Cortex of kidney (tissue), 1 donor: ENCODE measurements at places on chromosomes 13 and 19.

GRCh38 chr19:35357867-35358573 lies at the start of gene FFAR3:
Gene FFAR3 (plus strand): TSS chr19:35358460. CDS start chr19:35358891, 431 bp downstream.
- DNase-seq: no peak

- no peak for DNase-seq
Measured at GRCh38 chr13:113919761-113920559, 53.9 kb downstream of the C13orf46 start.

DNA sequence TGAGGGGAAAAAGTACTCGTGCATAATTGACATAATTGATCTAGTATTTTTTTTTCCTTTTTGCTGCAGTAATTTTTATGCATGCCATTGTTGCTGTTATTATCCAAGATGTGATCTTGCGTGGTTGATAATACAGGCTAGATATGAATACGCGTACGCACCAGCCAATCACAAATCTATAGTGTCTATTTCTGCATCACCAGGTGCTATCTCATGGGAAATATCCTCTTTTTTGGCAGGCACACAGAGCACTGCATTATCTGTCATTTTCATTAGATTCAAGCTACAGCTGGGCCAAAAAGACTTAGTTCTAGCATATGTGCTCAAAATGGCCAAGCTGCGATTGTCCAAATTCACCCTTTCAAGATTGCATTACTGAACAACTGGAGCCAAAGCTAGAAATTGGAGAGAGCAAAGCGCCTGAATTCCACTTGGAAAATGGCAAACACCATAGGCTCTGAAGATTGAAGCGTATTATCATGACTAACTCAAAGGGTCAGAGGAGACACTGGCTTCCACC lies 181.1 kb downstream of the TSHZ3 start:
- no peak for DNase-seq

DNA sequence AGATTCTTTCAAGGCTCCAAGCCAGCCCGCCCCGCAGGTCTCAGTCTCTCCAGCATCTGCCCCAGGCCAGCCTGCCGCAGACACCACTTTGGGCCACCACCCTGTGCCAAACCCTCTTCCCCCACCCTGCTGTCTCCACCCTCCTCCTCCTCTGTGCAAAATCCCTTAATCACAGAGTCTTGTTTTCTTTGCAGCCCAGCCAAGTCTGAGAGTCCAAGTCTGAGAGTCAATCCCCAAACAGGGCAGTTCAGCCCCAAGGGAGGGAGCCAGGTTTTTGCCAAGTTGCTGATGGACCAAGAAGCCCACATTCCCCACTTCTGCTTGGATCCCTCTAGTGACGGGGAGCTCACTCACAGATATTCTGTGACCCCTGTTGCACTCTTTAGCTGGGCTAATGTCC lies 3.1 kb downstream of the ADAMTS10 start:
- DNase-seq: no peak

DNA sequence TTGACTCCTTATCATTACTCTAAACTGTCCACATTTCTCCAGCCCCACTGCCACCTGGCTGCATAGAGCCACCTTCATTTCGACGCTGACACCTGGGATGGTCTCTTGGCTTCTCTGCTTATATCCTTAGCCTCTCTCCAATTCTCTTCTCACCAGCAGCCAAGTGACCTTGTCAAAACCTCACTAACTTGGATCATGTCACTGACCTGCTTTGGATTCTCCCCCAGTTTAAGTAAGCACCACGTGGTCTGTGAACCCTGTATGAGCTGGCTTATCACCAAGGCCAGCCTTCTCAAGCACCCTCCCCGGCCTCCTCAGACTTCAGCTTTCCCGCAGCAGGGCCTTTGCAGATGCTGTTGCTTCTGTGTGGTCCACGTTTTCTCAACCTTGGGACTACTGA lies 12.3 kb upstream of the GGACT start:
- DNase-seq: no peak

GRCh38 chr19:11096210-11096841 lies 7.1 kb downstream of the LDLR start:
- no peak for DNase-seq

DNA sequence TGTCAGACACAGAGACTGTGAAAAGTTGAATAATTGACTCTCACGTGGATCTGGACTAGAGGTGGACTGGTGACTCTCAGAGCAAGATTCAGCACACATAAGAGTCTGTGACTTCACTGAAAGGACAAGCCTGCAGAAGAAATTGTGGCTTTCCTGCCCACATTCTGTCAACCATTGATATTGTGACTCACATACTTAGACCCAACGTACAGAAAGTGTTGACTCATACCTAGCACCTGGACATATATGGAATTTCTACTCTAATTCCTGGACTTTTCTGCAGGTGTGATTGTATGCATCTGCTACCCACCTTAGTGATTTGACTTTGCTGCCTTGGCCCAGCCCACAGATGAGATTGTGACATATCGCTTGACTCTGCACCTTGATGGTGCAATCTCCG lies 15.6 kb upstream of the ZNF730 start:
- no peak for DNase-seq

- DNase-seq: no peak
Measured at GRCh38 chr13:111661776-111662175, 341.3 kb downstream of the TEX29 start.

DNA sequence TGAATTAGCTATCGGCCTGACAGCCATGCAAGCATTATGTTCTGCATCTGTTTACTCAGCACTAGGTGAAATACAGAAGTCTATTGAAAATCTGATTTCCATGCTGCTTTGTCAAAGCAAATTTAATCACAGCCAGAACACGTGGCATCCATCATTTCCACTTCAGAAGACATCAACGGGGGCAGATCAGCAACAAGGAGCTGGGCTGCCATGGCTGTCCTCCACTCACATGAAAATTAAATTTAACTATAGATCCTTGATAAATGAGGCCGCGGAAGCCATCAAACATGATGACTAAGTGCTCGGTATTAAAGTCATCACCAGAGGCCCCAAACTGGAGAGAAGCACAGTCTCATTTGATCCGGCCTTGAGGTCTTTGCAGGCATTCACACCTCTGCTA lies 443.5 kb downstream of the HS6ST3 start:
- no peak for DNase-seq

DNA sequence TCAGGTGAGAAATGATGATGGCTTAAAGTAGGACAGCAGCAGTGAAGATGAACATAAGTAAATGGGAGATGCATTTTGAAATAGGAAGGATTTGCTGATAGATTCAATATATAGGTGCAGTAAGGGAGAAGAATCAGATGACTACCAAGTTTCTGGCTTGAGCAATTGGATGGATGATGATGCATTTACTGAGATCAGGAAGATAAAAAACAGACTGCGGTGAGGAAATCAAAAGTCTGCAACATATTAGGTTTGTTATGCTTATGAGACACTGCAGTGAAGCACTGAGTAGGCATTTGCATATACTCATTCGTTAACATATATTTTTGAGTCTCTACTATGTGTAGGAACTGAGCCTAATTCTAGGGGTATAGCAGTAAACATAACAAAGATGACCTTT lies 184.2 kb downstream of the LACC1 start:
- DNase-seq: no peak

GRCh38 chr19:51627491-51628138 lies 2.6 kb downstream of the SIGLEC5 start:
- DNase-seq: no peak

GRCh38 chr19:45528744-45529419 lies 21.6 kb downstream of the VASP start:
- DNase-seq: no peak

DNA sequence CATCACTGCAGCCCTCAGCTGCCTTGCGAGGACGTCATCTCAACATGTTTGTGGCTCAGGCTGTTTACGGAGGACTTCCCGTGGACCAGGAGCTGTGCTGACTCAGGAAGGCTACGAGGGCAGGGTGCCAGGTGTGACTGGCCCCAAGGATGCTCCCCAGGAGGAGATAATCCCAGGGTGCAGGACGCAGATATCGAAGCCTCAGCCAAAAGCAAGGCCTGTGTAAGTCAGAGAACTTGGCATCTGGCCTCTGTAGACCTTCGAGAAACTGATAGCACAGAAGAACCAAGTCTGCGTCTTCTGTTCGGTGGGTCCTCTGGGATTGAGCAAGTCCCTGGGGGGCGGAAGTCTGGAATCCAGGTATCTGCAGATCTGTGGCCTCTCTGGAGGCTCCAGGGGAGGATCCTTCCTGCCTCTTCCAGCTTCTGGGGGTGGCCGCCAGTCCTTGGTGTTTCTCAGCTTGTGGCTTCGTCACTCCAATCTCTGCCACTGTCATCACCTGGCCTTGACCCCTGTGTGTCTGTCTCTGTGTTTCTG lies 2.6 kb upstream of the DOHH start:
- DNase-seq: no peak

- no peak for DNase-seq
Measured at GRCh38 chr13:78131346-78131745, 212.7 kb upstream of the EDNRB start.

DNA sequence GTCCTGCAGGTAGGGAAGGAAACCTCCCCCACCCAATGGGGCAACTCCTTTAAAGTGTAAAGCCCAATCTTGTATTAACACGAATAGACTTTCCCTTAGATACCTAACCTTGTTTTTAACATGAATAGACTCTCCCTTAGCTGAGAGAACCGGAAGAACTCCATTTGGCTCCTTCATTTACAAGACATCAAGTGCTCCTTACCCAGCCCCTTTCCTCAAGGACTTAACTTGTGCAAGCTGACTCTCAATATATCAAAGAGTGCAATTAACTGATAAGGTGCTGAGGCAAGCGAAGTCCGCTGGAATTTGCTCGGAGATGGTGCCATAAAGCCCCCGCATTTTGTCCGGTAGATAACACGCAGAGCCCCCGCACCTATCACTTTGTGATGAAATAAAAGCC lies 9.9 kb upstream of the ZNF90 start:
- DNase-seq: no peak

DNA sequence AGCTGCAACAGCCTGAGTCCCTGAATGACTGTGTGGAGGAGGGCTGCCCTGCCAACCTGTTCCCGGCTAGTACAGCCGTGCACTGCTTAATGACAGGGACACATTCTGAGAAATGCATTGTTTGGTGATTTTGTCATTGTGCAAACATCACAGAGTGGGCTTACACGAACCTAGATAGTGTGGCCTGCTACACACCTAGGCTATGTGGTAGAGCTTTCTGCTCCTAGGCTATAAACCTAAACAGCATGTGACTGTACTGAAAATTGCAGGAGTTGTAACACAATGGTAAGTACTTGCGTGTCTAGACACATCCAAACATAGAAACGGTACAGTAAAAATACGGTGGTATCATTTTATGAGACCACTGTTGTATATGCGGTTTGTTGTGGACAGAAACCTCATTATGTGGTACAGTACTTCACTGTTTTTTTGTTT lies 35.0 kb downstream of the VASP start:
- DNase-seq: no peak

DNA sequence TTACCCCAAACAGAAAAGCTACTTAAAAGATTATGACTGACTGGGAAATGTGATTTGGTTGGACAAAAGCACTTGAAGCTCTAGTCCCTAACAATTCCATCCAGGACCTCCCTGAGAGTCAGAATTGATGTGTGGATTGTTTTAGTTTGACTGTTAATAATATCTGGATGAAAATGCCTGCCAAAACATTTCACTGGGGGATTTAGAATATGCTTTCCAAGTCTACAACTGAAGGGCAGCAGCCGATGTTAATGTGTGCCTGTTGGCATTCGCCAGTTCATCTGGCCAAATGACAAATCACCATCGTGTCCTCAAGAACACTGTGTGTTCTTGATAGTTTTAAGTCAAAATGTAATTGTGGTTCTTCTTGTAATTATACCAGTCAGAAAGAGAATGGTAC lies 76.0 kb upstream of the TSC22D1 start:
- DNase-seq: no peak

GRCh38 chr13:66835040-66835628 lies 395.0 kb downstream of the PCDH9 start:
- DNase-seq: no peak

DNA sequence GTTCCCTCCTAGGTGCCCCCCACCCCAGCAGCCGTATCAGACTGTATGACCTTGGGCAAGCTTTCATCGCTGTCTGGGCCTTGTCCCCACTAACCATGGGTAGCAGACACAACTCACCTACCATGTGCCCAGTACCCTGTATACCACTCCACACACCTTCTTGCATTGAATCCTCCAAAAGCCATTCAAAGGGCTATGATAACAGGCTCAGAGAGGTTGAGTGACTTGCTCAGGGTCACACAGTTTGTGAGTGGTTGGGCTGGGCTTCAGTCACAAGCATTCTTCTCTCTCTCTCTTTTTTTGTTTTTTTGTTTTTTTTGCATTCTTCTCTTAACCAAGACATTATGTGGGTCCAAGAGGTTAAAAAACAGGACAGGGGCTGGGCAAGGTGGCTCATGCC lies 2.6 kb downstream of the RASAL3 start:
- DNase-seq: no peak

DNA sequence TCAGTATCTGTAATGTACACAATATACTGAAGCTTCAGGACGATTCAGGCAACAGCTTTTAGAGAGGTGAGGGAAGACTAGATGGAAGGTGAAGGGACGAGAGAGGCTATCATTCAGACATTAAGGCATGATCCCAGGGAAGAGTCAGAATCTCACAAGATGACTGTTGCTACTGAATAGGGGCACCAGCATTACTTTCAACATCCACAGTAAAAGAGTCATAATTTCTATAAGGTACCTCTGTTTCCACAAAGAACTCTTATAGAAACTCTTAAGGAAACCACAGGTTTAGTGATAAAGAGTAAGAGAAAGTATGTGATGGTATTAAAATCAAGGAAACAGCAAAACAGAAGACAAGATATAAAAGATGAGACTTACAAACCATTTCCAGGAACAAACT lies 23.0 kb downstream of the LCP1 start:
- DNase-seq: no peak

GRCh38 chr19:11971041-11971440 lies 6.2 kb downstream of the ZNF763 start:
- no peak for DNase-seq

- DNase-seq: no peak
Measured at GRCh38 chr13:29484796-29485195, 110.7 kb downstream of the SLC7A1 start.

DNA sequence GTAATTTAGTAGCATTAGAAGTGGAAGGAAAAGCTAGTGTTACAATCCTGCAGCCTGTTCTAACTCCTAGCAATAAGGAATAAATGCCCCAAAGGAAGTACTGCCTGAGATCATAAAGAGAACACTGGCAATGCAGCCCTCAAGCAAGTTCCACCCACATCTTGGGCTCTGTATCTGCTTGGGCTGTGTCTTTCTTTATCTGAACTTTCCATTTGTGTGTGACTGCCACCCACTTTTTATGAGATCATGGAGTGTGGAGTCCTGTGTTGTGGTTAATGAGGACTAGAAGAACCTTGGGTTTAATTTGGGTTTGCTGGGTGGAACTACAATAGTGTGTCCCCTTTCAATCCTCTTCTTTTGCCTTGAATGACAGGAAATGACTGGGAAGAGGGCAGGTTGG lies 38.2 kb downstream of the RFXAP start:
- DNase-seq: no peak

- no peak for DNase-seq
Measured at GRCh38 chr13:27966641-27967202, 2.4 kb downstream of the CDX2 start.

- no peak for DNase-seq
Measured at GRCh38 chr19:16584248-16585093, 12.3 kb upstream of the SLC35E1 start.
